ENCODE measurements at places on chromosomes 4 and X.

DNA sequence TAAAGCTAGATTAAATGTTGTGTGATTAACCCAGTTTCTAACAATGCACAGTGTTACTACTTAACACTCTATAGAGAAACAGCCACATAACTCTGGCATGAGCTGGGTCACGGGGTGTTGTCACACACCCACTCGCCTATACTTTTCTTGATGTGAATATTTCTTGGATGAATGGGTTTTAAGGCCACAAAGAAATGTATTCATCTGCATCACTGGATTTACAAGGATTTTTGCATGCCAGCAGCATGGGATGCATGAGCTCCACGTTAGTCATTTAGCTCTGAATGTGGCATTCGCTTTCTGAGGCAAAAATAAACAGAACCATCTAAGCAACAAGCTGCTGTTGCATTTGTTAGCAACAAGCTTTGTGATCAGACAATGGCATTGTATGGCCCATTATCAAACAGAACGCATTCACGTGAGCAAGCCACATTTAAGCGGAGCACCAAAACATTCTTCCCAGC, 89.7 kb downstream of the LRP2BP start:
- no peak for DNase-seq

- DNase-seq = no peak
Measured at GRCh38 chr4:38078590-38079421, 118.6 kb downstream of the PTTG2 start.

- DNase-seq = no peak
Measured at GRCh38 chr4:11299016-11299415, 129.7 kb downstream of the HS3ST1 start.

DNA sequence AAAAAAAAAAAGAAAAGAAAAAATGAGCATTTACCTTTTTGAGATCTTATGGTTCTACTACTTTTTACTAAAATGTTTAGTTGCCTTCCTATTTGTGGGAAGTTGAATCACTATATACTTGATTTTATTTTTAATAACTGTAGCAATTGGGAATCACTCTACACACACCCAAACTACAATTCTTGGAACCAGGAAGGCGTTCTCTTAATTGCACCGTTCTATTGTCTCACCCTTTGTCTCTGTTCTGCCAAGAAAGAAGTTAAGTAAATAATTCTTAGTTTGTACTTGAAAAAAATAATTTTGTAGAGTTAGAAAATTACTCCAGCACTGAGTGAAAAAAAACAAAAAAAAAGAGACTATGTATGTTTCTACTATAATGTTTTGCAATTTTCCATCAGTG, 62.7 kb downstream of the ATOH1 start:
- DNase-seq = no peak

- no peak for DNase-seq
Measured at GRCh38 chr4:10535912-10536311, 78.7 kb upstream of the ZNF518B start.

DNA sequence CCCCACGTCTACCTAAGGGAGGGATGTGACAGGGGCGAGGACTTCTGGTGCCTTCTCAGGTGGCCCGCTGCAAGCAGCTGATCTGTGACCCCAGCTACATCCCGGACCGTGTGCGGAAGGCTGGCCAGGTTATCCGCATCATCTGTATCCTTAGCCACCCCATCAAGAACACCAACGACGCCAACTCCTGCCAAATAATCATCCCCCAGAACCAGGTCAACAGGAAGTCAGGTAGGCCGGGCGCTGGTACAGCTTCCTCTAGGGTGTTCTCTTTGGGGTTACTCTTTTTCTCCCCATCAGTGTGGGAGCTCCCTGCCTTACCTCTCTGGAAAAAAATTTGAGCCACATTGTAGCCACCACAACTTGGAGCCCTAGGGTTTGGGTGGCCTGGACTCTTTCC, 2.4 kb upstream of the FAM50A start:
- no peak for DNase-seq

DNA sequence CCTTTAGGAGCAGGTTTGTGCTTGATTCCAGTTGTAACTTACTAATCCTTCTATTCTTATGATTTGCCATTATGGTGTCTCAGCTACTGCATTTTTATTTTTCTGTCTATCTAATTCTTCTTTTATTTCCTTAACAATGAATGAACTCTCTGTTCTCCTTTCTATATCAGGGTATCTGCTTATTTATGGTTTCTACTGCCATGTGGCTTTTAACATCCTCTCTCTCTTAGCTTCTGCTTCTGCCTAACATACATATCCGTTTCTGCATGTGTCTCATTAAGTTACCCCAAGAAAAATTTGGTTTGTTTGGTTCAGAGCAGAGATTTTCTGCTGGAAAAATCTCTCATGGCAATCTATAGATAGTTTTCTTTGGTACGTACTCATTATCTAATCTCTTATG, 614.4 kb downstream of the RPA4 start:
- DNase-seq = no peak

GRCh38 chrX:8607326-8607725, 124.6 kb downstream of the ANOS1 start:
- no peak for DNase-seq

- no peak for DNase-seq
Measured at GRCh38 chrX:15158736-15159406, 111.0 kb downstream of the ASB9 start.

DNA sequence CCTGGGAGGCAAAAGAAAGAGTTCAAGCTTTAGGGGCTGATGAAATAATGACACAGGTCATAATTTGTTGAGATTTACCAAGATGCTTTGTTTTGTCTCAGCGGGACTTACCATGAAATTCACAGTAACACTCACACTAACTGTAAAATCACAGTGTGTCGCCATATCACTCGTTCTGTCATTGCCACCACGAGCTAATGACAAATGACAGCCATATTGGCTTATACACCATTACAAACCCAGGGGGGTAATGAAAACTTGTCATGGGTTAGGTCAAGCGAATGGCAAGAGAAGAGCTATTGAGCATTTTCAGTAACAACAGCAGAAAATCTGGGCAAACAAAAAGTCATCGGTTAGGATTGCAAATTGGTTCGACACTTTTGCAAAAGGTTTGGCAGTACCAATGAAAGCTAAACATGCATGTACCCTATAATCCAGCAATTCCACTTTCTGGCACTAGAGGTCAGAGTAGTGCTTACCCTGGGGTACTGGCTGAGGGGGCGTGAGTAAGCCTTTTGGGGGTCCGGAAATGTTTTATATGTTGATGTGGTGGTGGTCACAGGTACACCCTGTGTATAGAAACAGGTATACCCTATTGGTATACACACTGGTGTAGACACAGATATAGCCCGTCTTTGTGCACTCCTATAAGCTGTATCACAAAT, 83.9 kb upstream of the RAI2 start:
- no peak for DNase-seq

GRCh38 chrX:2523911-2524310, 23.1 kb upstream of the DHRSX start:
- DNase-seq = no peak

GRCh38 chr4:176789955-176790354, 2.8 kb downstream of the VEGFC start:
- DNase-seq = no peak

- no peak for DNase-seq
Measured at GRCh38 chr4:141782205-141782604, 145.8 kb downstream of the IL15 start.

DNA sequence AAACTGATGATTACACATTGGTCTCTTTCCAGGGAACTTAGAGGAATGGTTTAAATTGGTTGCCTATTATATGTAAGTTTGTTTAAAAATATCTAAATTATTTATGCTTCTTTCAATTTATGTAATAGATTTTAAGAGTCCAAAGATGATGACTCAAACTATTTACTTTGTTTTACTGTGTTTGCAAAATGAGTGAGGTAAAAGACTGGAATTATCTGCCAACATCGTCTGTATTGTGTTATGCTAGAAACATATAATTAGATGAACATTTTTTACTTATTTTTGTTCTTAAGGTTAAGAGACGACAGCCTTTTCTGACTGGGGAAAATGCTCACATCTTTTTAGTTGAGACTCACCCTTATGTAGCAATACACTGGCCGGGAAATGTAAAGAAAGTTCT, 51.1 kb upstream of the SYTL5 start:
- no peak for DNase-seq

DNA sequence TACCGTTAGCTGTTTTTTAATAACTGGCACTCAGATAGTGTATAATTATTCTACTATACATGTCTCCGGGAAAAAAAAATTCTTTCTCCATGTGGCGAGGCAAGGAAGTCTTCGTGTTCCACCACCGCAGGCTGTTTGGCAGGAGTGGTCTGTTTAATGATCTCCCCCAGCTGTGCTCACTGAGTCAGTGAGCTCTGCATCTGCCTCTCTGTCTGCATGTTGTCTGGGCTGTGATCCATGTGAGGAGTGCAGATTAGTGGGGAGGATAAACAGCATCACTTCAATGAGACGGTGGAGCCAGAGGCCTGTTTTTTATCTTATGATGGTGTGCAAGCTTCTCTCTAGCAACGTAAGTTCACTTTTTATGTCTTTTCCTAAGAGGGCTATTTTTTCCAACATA, 69.8 kb downstream of the RPS3A start:
- DNase-seq = no peak

DNA sequence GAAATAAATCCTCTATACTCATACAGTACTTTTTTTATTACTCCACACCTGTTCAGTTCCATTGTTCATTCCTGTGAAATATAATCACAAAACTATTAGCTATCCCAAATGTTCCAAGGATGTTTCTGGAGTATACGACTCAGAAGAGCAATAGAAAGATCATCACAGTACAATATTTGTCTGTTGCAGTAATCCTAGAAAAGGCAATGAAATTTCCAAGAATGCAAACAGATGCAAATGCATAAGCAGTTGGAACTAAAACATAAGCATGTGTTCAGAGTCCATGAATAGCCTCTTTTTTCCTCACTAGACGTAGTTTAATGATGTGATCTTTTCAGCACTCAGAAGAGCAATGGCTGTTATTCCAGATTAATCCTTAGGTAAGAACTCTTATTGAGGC, 55.2 kb downstream of the RTL3 start:
- DNase-seq = no peak

- no peak for DNase-seq
Measured at GRCh38 chrX:25925946-25926345, 212.2 kb upstream of the MAGEB18 start.

DNA sequence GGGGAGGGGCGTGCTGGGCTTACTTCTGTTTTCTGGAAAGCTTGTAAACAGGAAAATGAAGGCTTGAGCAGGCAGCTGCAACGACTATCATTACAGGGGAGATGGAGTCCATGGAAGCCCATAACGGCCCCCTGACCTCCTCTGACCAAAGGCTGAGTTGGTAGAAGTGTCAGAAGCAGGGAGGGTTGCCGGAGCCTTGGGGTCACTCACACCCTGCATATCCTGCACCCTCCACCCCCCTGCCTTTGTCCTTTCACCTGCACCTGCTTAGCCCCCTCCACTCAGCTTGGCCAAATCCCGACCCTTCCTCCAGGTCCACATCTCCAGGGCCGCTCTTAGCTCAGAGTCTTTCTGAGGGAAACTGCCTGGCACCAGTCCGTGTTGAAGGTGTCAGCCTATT, 12.5 kb upstream of the MSX1 start:
- DNase-seq = no peak

GRCh38 chr4:98747393-98748091, 89.1 kb upstream of the TSPAN5 start:
- DNase-seq = no peak

- no peak for DNase-seq
Measured at GRCh38 chr4:165364452-165365080, 14.2 kb upstream of the CPE start.

GRCh38 chr4:151418385-151418784, 9.4 kb downstream of the FHIP1A start:
- DNase-seq = no peak

GRCh38 chr4:12761694-12762093, 722.4 kb downstream of the RAB28 start:
- no peak for DNase-seq

GRCh38 chrX:136555694-136556093, 23.7 kb downstream of the VGLL1 start:
- DNase-seq = no peak

DNA sequence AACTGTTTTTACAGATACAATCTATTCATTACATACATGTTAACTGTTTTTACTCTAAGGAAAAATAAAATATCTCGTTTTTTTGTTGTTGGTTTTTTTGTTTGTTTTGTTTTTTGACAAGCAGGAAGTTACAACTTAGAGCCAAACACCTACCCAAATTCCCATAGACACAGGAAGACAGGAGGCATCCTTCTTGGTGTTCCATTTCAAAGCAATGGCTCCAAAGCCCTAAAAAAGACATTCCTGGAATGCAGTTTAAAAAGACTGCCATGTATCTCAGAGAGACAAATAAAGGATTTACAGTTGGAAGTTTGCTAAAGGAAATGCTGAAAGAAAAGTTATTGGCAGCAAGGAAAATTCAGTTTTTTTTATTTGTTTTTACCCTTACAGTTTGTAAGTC, 16.7 kb downstream of the ETFDH start:
- DNase-seq = no peak

DNA sequence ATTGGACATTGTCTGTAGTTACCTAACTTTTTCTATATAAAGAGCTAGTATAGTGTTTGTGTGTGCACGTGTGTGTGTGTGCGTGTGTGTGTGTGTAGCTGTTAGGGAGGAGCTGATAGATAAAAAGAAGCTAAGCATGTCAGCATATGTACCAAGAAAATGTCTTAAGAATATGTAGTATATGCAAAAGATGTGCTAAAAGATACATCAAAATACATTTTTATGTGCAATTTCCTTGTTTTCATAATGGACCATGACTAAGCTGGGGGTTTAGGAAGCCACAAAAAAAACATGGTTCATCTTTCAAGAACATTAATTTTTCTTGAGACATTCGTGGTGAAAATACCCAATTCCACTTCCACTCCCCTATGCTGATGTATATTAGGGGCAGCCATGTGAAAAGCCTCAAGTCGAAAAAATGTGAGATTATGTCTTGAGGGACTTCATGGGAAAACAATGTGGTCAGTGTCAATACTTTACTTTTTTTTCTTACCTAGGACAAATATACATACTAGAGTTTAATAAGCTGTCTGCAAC, 1599.7 kb downstream of the ARAP2 start:
- DNase-seq = no peak

DNA sequence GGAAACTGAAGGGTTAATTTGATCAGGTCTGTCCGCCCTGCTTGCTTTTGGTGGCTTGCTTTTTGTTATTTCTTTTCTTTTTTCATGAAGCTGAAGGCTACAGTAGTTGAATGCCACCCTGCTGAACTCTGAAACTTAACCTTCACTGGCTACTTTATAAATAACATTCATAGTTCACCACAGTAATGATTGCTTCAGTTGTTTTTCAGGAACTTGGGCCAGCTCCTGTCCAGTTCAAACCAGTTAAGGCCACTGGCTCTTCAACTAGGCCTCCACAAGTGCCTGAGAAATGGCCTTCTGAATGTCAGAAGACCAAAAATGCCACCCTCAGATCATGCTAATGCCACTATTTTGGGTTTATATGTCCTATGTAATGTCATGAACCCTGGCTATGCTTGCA, 7.7 kb upstream of the ASB9 start:
- DNase-seq = no peak

DNA sequence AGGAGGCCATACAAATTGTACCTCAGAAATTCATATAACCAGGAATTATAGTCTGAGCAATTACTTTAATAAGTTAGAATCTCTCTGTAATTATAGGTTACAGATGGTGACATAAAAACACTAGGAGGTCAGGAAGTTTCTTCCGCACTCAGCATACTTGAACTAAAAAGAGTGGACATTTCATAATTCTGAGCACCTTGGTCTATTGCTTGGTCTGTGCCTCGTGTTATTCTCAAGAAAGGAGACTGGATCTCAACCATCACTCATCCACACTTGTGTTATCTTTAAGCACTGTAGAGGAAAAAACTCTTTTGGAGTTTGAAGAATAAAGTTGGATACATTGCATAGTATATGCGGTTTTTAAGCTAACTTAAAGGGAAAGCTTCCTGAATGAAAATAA, 91.1 kb downstream of the SYNPO2 start:
- DNase-seq = no peak

GRCh38 chr4:184389978-184390900, 84.1 kb downstream of the IRF2 start:
- no peak for DNase-seq
